ENCODE measurements at places on chromosomes 4 and X.
A peak's percentile ranks its signal among the peaks of the same experiment; 100 is the strongest.

DNA sequence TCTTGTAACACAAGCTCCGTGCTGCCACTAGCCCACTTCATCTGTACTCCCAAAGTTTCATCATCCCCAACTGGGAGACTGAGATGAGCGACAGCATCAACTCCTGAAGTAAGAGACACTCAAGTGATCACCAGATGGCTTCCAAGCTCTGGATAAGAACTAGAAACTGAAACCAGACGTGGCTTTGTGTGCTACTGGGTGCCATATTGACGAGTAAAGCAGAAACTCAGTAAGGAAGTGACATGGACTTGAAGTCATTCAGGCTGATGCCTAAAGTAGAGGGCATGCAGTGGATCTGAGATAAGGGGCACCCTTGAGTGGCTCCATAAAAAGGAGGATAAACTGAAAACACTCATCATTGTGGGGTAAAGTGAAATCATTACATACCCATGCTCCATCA, 72.4 kb downstream of the PCYT1B start:
- no peak for DNase-seq

GRCh38 chrX:119381349-119381944, 17.7 kb upstream of the SLC25A43 start:
- no peak for DNase-seq

GRCh38 chr4:37867102-37867501, 23.8 kb upstream of the TBC1D1 start:
- DNase-seq = no peak

DNA sequence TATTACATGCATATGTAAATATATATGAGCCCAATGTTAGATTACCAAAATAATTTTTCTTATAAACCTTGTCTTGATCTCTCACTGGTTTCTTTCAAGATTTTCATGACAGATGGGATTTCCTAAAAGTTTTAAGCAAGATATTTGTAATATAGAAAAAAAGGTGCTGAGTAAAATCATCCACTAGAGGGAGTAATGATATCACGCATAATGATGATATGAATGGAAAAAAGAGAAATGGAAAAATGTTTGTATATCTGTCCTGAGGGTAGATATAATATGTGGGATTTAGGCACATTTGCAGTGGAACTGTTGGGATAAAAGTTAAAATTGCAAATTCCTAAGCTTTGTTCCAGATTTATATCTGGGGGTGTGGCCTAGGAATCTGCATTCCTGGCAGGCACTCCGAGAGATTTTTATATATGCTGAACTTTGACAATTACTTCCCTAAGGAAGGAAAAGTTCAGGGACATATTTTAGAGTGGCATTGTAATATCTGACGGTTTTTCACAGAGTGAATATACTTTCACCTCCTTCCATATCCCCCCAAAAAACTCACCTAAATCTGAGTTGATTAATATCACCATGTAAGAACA, 60.5 kb downstream of the TMA16 start:
- DNase-seq = no peak

GRCh38 chr4:148266921-148267320, 175.3 kb downstream of the NR3C2 start:
- DNase-seq = no peak

- DNase-seq = no peak
Measured at GRCh38 chrX:131763674-131764073, 219.8 kb downstream of the OR13H1 start.

- no peak for DNase-seq
Measured at GRCh38 chr4:18419780-18420179, 398.2 kb upstream of the LCORL start.

DNA sequence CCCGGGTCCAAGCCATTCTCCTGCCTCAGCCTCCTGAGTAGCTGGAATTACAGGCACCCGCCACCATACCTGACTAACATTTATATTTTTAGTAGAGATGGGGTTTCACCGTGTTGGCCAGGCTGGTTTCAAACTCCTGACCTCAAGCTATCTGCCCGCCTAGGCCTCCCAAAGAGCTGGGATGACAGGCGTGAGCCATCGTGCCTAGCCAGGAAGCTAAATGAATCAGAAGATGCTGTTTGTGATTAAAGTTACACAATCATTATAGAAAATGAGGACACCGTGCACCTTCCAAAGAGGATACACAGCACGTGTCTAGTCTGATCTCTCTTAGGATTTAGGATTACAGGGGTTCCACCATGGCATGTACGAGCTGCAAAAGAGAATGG, 99.6 kb downstream of the DHRSX start:
- no peak for DNase-seq

GRCh38 chrX:70444326-70444945, at the start of gene DLG3:
Gene DLG3, plus strand, starts transcription at chrX:70444835. Its CDS starts 367 bp downstream, at chrX:70445202.
- DNase-seq = no peak

DNA sequence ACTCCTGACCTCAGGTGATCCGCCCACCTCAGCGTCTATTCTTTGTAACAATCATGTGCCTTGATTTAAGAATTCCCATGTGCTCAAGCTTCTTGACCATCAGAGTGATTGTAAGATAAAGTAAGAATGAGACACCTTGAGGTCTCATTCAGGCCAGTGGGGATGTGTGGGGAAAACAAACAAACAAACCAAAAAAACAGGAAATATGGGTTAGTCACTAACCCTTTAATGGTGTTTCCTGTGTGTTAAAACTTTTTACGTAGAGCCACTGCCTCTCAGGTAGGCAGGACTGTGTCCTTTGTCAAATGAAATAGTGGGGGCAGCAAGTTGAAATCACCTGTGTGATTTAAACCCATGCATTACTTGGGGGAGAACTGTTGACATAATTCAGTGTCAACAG, 91.5 kb upstream of the DHRSX start:
- DNase-seq = no peak

DNA sequence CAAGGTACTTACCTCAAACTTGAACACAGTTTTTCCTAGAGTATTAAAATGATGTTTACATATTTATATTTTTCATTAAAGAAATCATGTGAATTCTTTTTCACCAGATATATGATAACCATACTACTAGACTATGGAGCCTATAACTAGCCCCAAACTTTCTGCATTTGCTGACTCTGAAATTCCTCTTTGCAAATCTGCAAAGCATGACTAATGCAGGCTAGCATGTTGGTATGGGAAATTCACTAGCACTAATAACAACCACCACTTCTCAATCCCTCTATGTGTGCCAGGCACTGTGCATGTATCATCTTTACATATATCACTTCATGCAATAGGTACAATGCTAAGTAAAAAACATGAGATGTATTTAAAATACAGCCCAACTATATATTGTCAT, 51.1 kb downstream of the SLC10A7 start:
- DNase-seq = no peak

- DNase-seq = no peak
Measured at GRCh38 chrX:15448010-15448639, 45.0 kb downstream of the PIR start.

GRCh38 chr4:16048619-16049419, 35.0 kb downstream of the PROM1 start:
- DNase-seq = no peak

GRCh38 chrX:46407753-46408130, 137.5 kb downstream of the ZNF674 start:
- no peak for DNase-seq

DNA sequence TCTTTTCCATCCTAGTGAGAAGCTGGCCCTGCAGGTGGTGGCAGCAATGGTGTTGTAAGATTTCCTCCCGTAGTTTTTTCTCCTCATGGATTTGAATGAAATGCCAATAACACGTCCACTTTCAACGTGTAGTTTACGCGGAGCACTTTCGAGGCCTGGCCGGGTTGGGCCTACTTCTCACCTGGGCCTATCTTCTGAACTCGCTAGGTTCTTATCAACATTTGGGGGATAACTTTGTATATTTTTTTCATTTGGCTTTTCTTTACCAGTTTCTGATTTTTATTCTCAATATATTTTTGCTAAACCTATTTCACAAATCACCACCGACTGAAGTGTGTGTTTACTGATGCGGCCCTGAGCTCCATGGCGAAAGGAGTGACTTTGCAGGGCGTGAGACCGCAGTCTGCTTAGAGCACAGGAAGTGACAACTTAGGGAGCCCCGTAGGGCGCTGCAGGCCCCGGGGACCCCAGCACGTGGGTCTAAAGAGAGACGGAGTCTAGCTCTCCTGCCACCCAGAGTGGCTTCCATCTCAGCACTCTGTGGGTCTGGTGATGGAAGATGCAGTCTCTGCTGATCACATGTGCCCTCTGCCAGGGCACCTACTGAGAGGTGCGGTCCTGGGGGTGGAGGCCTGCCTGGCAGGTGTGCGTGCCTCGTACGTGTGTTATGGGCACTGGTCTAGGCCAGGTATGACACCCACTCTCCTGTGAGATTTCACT, 29.1 kb downstream of the NELFA start:
- no peak for DNase-seq

DNA sequence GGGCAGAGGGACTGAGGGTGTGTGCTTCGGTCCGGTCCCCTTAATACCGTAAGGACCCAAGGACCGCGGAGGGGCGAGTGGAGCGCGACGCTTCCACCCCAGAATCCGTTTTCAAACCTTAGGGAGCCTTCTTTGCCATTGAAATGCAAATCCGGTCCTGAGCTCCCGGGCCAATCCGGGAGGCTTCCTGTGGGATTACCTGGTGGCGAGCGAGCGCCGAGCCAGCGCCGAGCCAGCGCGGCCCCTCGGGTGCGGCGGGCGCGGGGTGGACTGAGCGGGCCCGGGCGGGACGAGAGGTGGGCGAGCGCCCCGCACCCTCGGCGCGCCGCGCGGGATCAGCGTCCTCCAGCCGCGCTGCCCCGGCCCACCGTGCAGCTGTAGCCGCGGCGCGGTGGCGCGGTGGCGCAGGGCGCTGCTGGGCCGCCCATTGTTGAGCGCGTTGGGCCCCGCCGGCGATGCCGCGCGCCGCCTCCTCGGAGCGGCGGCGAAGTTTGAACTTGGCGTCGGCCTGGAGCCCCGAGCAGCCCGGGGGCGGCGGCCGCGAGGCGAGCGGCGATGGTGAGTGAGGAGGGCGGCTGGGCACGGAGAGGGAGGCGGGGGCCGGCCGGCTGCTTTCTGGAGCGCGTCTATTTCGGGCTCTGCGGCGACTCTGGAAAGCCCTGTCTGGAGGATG, 208.7 kb downstream of the SOWAHB start:
- peak; percentile 49 for DNase-seq

DNA sequence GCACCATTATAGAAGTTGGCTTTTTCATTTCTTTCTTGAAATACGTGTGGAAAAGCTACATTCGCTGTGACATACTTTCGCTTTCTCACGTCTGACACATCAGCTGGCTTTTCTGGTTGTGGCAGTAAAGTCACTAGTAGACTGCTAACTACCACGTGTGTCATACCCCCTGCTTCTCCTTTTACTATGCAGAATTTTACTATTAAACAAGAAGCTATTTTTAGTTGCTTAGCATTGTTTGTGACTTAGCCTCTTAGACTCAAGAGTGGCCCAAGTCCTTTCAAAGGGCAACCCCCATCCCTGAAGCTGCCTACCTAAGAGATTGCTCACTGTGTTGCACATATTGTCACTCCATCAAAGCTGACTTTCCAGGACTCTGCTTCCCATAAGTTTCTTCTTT, 2.1 kb upstream of the IL2 start:
- DNase-seq = no peak

DNA sequence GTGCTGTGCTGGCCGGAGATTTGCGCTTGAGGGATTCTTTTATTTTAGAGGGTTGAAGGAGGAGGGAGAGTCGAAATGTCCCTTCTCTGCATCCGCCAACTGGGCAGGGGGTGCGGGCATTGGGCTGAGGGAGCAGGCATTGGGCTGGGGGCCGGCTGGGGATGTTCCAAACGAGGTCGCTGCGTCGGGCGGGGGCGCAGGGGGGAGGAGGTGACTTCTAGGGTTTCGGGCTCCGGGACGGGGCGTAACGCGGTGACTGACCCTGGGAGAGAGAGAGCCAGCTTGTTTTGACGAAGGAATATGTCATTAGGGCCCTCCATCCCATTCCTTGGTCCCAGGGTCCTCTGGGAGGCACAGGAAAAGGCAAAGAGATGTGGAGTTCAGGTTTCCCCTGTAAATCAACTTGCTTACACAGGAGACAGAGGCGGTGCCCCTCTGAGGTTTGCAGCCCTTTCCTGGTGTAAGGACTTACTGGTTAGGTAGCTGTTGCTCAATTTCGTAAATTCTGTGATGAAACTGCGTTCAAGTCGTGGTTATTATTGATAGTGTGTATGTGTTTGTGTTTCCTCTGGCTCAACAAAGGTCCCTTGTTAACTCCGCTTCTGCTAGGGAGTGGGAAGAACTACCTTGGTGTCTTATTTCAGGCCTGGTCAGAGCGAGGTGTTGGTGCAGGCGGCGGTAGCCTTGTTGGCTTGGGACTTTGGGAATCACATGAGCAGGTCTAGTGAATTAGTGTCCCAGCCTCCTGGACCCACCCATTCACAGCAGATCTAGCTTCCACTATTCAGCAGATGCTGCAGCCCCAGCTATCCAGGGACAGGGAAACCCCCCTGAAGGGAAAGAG, 716 bp downstream of the FHIP1A start:
- no peak for DNase-seq

DNA sequence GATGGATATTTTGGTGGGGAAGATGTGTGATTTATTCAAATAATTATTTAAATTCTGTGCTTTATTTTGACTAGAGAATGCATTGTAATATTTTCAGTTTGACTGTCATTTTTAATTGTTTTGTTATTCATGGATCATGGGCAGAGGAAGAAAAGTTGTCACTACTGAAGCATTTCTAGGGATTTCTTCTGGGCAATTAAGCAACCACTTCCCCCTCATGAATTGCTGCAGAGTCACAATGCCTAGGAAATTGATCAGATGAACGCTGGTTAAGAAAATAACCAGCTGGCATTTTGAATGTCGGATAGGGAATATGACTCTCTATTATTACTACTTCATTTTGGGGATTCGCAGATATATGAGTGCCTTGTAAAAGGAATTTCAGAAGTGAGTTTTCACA, 283.3 kb downstream of the IL15 start:
- no peak for DNase-seq

DNA sequence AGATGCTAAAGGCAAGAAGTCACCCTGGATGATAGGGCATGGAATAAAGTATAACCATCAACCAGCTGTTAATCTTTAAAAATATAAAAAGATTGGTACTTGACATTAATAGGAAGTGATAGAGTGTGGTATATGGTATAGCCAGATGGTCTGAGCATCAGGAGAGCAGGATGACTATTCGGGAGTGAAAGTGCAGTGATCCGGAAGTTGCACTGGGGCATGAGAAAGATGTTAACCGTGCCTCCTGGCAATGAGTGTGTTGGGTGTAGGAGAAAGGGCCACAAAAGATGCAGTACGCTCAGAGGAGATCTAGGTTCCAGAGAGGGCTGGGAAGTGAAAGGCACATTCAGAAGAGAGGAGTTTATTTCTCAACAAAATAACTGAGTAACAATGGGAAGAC, 65.0 kb downstream of the TSPAN7 start:
- DNase-seq = no peak

GRCh38 chr4:169234137-169234855, 36.5 kb downstream of the SH3RF1 start:
- DNase-seq = no peak
